ENCODE measurements at places on chromosomes 2 and 18.

DNA sequence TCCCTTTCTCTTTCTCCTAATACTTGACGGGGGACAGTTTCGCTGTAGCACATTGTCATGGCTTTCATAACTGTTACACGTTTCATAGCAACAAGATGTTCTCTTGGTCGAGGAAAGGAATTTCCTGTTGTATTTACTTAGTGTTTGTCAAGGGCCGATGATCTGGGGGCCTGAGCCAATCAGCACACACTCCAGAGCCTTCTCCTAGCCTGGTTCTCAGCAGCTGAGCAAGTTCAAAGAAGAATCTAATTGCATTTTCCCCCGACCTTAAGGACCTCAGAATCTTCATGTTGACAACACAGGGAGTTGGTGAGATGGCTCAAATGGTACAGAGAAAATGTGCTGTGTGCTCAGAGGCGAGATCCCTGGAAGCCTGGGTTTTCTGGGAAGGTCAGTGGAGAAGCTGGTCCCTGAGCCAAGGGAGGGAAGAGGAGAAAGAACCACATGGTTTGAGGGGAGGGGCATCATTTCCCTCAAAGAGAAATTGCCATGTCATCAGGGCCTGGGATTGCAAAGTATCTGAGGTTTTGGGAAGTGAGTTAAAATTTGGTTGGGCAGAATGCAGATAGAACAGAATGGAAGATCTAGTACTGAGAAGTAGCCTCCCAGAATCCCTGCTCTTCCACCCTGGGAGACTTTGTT, 76.9 kb upstream of the AGAP1 start:
- no peak for DNase-seq

DNA sequence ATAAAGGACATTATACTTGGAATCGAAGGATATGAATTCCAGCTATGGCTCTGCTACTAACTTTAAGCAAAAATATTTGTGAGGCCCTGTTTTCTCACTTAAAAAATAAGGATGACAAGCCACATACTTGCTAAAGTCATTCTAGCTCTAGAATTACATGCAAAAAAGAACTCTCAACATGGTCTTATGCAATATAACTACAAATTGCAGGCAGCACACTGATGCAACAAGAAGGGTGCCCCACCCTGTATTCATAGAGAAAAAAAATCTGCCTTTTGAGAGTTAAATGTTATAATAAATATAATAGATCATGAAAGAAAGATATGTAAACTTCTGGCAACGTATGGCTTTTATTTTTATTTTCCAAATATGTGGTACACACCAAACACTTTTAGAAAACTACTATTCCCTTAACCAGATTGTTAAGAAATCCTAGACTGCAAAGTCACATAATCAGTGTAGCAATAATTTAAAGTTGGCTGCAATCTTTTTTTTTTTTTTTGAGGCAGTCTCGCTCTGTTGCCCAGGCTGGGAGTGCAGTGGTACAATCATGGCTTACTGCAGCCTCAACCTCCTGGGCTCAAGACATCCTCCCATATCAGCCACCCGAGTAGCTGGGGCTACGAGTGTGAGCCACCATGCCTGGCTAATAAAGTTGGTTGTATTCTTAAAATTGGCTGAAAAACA, 40.2 kb upstream of the WDSUB1 start:
- peak; percentile 12 for DNase-seq

DNA sequence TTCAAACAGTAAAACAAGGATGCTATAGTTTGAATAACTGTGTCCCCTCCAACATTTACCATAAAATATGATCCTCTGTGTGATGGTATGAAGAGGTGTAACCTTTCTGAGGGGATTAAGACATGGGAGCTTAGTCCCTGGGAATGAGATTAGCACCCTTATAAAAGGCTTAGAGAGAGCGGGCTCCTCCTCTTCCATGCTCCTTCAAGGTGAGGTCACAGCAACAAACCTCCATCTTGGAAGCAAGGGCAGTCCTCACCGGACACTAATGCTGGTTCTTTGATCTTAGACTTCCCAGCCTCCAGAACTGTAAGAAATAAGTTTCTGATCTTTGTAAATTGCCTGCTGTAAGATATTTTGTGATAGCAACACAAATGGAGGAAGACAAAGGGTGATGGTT, 700.3 kb downstream of the TMEM182 start:
- DNase-seq = no peak

DNA sequence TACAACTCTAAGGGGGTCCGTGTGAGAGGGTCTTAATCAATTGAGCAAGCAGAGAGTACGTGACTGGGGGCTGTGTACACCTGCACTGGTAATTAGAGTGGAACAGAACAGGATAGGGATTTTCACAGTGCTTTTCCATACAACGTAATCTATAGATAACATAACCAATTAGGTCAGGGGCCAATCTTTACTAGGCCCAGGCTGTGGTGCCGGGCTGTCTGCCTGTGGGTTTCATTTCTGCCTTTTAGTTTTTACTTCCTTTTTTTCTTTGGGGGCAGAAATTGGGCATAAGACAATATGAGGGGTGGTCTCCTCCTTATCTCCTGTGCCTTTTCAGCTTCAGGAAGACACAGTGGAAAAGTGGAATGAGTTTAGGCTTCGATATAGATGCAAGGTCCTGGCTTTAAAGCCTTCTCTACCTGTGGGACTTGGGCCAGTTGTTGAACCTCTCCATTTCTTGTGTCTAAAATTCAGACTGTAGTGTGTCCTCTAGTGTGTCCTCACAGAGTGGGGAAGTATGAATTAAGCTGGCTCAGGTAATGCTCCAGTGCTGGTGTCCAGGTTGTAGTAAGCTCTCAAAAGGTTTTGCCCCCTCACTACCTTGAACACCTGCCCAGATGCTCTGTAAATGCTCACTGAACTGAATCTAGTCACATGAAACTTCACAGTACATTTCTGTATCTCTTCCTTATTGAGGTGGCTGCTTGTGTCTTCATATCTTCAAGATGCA, 422.8 kb downstream of the SETBP1 start:
- no peak for DNase-seq

DNA sequence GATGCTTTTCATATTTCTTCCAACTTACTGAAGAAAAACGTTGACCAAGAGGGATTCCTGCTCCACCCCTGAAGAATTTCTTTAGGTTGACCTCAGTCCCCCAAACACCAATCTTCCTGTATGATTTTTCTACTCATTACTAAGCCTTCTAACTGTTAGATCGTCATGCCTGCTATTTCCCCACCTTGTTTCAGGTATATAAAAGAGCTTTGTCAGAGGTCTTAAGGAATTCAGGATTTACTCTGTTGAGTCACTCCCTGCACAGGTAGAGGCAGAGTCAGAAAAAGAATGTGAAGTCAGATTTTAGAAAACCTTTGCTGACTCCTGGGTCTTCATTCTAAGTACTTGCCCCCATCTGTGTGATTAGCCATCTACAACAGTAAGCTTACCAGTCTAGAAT, 83.8 kb upstream of the NOSTRIN start:
- no peak for DNase-seq

DNA sequence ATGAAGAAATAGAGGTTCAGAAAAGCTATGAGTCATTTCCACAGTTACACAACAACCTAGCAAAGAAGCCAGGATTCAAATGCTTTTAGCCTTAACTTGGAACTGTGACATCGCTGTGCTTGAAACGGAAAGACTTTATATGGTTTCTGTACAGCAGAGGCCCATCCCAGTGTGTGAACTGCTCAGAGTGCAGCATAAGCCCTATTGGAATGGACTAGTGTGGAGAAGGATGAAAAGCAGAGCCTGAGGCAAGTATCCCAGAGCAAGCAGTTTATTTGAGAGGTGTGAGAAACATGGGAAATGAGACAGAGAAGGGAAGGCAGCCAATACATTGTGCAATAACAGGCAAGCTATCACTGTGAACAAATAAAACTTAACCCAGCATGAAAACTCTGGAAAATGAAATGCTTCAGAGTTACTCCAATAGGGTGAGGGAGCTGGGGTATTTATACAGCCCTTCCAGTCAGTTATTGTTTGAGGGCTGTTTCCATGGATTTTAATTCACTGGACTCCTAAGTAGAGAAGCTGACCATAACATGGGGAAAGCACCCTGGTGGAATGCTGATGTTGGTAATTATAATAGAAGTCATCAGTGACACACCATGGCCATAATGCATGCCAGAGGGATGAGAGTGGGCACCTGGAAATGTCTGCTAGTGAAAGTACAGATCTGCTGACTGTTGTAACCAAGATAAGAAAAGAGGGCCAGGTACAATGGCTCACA, 254.0 kb upstream of the POU3F3 start:
- DNase-seq = no peak

GRCh38 chr2:207353836-207354235, 175.9 kb upstream of the CREB1 start:
- DNase-seq = no peak

GRCh38 chr2:10188211-10188610, 65.7 kb downstream of the RRM2 start:
- DNase-seq = peak; percentile 41

GRCh38 chr2:130796290-130796689, 40.4 kb upstream of the ARHGEF4 start:
- DNase-seq = no peak

DNA sequence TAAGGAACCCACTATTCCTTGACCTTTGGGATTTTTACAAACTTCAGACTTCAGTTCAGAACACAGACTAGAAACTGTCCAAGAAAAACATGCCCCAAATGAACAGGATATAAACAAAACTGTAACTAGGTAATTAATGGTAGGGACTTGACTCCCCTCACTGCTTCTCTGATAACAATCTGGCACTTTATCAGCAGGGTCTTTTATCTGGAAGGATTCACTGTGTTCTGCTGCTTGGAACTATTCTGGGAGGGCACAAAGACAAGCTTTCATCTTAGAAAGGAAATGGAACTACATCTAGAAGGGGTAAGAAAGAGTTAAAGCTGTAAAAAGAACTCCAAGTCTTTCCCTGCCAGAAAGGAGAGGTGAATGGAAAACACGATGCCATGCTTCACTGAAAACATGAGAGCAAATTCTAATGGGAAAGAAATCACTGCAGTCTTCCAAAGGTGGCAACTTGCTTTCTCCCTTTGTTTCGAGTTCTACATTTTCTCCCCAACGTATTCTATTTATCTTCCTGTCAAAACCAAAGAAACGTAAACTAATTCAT, 181.2 kb downstream of the THADA start:
- DNase-seq = no peak

- DNase-seq = no peak
Measured at GRCh38 chr18:62485684-62486083, 37.1 kb upstream of the ZCCHC2 start.

GRCh38 chr2:68667371-68667770, 24.0 kb downstream of the PROKR1 start:
- DNase-seq = no peak

GRCh38 chr2:226313060-226313459, 486.6 kb downstream of the IRS1 start:
- no peak for DNase-seq

DNA sequence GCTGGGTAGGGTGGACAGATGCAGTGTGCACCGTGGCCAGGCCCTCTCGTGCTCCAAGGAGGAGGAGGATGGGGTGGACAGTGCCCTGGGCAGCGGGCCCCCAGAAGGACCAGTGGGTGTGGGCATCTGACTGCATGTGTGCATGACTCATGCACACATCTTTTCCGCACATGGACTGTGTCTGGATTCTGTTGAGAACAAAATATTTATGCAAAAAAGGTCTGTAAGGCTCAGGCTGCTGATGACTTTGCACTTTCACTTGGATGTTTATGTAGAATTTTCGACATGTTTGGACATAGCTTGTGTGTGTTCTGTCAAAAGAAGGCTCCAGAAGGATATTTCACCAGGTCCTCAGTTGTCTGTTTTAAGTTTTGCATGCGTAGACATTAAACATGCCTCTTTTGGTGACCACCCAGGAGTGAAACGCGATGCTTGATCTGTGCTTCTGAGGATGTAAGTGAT, 45.6 kb downstream of the MTCL1 start:
- DNase-seq = no peak

DNA sequence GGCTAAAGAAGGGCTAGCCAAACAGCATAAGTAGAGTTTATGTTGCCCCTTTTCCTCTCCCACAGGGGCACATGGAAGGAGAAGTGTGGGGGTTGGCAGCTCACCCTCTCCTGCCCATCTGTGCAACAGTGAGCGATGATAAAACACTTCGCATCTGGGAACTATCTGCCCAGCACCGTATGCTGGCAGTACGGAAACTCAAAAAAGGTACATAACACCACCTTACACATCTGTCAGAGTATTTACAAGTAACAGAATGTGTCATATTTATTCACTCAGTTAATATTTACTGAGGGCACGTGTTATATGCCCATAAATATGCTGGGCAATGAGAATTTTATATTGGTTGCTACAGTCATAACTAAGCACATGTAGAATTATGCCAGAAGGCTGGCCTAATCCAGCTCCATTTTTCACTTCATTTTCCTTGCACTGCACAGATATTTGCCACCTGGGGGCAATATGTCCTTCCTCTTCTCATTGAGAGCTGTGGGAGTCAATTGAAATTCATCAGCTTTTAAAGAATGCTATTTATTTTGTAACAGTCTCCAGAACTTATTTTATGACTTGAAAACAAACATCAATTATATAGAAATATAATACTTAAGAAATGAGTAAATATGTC, 150.6 kb downstream of the RTN4 start:
- peak; percentile 19 for DNase-seq

- DNase-seq = no peak
Measured at GRCh38 chr2:37394796-37395555, 50.5 kb downstream of the QPCT start.

- DNase-seq = no peak
Measured at GRCh38 chr2:151630372-151630771, 103.9 kb downstream of the NEB start.

GRCh38 chr2:84849271-84849952, 31.5 kb downstream of the TRABD2A start:
- DNase-seq = no peak

DNA sequence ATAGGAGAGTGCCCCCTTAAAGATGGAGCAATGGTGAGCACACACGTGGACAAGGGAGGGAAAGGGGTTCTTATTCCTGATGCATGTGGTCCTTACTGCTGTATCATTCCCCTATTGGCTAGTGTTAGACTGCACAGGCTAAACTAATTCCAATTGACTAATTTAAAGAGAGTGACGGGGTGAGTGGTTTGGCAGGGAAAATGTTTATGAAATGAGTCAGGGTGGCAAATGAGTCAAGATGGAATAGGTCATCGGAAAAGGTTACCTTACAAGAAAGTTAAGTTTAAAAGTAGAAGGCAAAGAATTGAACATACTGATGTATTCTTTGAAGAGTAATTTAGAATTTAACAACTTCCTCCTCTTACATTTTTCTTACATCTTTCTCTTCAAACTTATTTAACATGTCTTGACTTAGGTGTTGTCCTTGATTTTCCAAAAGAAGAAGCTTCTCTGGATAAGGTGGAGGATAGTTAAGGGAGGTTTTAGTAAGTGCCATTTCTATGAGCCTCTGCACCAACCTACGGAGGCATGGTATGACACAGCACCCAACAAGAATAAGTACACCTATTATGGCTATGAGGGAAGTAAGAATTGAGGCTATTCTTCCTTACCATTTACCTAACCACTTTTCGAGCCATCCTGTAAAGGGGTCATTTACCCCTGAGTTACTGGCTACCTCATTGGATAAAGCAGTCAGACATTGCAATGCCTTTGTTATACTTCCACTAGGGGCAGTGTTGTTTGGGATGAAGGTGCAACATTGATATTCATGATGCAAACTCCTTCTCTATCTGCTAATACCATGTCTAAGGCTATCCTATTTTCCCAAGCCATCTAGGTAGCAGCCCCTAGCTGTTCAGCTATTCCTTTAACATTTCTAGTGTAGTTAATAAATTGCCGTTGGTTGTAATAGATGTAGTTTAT, 1345.8 kb upstream of the LRRTM1 start:
- no peak for DNase-seq

- no peak for DNase-seq
Measured at GRCh38 chr2:162198239-162198638, 45.0 kb downstream of the FAP start.

Measured in HuH-7.5 (cell line).